Sciatic nerve (tissue), 2 donors: ENCODE measurements at places on chromosomes 6 and 20. TPM values are rescaled to one million over a fixed set of nuclear protein-coding genes. Genes with fewer than 3 reads are reported as not detected.
A peak's percentile ranks its signal among the peaks of the same experiment; 100 is the strongest.

DNA sequence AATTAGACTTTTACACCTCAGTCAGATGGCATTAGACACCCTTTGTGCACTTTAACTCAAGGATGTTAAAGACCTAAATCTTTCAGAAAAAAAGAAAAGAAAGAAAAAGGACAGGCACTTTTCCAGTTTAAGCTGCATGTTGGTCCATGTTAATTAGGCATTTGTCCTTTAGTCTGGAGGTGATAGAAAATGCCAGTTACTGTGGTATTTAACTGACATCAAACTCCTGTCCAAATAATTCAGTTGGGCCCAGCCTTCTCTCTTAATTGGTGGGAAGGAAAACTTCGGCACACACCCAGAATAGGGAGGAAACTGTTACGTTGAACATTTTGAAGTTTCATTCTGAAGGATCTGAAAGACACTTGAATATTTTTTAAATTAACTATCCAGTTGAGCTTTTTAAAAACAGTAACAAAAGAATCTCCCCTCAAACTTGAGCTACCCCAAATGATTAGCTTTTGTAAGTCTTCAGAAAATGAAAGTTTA is 30.3 kb downstream of the RREB1 start:
- no peak for DNase-seq

- DNase-seq = no peak
These were observed 5.6 kb upstream of the SYNE1 start for GRCh38 chr6:152642578-152643375.

GRCh38 chr20:36794116-36794474 is 20.5 kb upstream of the DSN1 start:
- DNase-seq = no peak

DNA sequence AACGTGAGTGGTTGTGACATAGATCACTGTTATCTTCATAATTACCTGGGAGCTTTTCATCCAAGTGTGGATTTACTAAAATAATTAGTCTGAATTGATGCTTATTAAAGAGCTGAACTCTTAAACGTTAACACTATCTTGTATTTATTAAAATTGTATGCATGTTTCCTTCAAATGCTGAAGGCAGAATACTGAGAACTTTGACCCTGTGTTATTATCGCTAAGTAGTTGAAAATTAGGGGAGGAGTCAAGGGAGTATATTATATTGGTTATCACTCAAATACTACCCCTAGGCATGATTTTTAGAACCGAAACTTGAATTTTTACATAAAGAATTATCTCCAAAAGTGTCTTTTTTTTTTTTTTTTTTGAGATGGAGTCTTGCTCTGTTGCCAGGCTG is 5.8 kb downstream of the VAPB start:
- DNase-seq = no peak

DNA sequence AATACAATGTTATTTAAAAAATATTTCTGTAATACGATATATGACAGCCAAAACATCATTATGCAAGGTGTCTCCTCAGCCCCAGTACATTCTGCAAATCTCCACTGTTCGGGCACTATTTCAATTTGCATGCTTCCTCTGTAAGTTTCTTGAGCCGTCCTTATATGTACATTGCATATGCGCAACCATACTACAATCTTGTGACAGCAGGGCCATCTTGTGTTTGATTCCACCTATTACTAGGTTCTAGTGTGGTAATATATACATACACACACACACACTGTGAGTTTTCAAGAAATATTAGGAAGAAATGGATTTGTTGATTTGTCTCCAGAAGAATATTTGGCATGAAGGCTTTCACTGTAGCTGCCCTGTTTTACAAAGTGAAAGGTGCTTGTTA is 9.8 kb downstream of the LYRM4 start:
- DNase-seq = no peak

DNA sequence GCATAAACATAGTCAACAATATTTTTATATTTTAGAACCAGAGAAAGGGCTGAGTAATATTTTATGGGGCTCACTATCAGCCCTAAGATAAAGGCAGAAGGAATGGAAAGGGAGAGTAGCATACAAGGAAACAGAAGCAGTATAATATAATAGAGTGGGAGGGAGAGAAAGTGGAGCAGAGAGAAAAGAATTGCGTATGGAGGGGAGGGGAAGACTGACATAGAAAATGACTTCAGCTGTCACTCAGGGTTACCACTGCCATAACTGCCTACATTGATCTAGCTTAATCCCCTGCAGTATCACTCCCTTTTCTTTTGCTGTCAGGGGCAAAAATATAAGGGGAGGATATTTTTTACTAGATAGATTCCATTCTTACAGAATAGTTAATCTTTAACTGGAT is 1133.5 kb upstream of the MAP3K7 start:
- no peak for DNase-seq

DNA sequence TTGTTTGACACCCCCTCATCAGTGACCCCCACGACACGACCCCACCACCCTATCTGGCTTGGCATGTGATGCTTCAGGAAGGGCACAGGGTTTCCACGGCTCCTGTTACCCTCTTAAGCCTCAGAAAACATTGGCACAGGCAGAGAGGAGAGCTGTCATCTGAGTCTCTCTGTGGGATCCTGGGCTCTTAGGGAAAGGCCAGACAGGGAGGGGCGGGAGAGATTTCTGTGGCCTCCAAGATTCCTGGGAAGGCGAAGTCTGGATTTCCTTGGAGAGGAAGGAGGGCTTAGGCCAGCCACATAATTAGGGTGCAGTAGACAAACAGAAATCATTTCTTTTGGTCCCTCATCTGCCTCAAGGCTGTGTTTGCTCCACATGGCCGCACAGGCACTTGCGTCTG is 191.6 kb upstream of the SNX9 start:
- DNase-seq = no peak

- no peak for DNase-seq
These were observed 15.1 kb downstream of the RTN4IP1 start for GRCh38 chr6:106614166-106614565.

DNA sequence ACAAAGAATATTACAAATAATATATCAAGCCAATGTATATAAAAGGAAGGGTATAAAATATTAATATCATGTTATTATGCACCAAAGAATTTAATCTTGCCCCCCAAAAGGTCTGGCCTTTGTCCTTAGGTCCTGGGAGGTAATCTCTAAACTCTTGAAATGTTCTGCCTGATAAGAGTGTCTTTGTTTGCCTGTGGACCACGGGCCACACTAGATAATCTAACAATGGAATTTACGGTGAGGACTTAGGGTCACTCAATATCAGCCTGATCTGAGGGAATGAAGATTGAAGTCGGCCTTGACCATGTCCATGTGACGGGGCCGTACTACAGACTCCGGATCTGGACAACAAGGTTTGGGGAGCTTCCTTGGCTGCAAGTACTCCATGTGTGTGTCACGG is 42.9 kb downstream of the HUS1B start:
- DNase-seq = no peak

GRCh38 chr20:20012541-20012940 is 4.6 kb upstream of the NAA20 start:
- DNase-seq = no peak

- peak; percentile 41 for DNase-seq
These were observed 100.5 kb downstream of the ERMARD start for GRCh38 chr6:169851641-169852503.

- no peak for DNase-seq
These were observed 127.9 kb upstream of the AGPAT4 start for GRCh38 chr6:161401587-161402309.

DNA sequence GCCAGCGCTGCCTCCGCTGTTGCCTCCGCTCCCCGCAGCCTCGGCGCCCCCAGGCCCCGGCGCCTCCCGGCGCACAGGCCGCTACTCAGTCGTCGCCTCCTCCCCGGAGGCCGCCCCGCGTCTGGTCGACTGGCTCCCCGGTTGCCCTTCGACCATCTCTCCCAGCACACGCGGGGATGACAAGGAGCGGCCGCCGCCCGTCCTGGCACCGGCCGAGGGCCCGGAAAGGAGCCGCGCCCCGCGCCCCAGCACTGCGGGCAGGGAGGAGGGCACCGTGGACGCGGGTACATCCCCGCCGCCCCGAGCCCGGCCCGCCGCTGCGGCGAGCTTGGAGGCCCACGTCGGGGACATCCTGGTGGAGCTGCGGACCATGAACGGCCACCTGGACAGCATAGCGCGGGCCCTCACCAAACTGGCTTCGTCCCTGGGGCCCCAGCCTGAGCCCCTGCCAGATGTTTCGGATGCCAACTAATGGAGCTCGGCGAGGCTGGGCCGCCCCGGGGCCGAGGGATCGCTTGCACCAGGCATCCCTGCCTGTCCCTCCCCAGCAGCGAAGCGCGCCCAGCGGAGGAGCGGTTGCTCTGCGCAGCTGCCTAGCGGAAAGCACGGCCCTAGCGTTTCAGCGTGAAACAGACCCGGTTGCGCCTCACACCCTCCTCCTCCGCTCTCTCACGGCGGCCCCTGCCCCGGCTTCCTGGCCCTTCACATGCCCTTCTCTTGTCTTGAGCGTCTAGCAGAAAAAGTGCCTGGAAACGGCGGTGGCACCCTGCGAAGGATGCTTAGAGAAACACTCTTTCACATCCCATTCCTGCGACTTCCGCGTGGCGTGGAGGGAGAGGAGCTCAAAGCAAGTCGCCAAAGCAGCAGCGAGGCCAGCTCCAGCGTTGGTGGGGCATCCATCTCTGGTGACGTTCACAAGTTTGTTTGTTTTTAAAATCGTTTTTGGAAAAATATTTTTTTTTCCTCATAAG is 285.8 kb upstream of the SUPT3H start:
- DNase-seq = no peak

GRCh38 chr6:53424300-53424699 is 75.5 kb upstream of the ELOVL5 start:
- no peak for DNase-seq

DNA sequence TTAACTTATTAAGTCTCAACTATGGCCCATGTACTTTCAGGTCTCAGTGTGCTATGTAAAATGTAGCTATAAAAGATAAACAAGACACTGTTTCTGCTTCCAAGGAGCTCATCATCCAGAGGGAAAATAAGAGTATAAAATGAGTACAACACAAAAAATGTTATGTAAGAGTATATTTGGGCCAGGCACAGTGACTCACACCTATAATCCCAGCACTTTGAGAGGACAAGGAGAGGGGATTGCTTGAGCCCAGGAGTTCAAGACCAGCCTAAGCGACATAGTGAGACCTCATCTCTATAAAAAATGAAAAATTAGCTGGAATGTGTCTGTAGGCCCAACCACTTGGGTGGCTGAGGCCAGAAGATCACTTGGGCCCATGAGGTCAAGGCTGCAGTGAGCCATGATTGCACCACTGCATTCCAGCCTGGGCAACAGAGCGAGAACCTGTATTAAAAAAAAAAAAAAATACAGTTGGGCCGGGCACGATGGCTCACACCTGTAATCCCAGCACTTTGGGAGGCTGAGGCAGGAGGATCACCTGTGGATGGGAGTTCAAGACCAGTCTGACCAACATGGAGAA is 124.0 kb downstream of the EDN1 start:
- no peak for DNase-seq

- peak; percentile 78 for DNase-seq
These were observed 567 bp upstream of the SLC18B1 start for GRCh38 chr6:132798869-132799538.

- DNase-seq = no peak
These were observed 42.6 kb upstream of the IRF4 start for GRCh38 chr6:348860-349396.

Gene GJA10
- total RNA-seq = not detected

Gene ADGB
- total RNA-seq = 0.31 TPM

Gene DUSP15
- total RNA-seq = 49.5 TPM

Gene ZKSCAN8
- total RNA-seq = 31.9 TPM

Gene SNX5
- 85.3 TPM for total RNA-seq

Gene HSPA1A
- total RNA-seq = 195 TPM
